Activated T-helper 1 cell treated with anti-CD3 and anti-CD28 coated beads, Interleukin-12 subunit alpha, Interleukin-12 subunit beta, Interleukin-2, Interleukin-4 antibody, amounts not matched to agents 30 ng/mL and 10 ng/mL and 1 ng/mL, durations not matched to agents 14 hours and 24 hours and 36 hours (primary cell): ENCODE measurements at places on chromosomes 4 and X. TPM values are rescaled to one million over a fixed set of nuclear protein-coding genes. Genes with fewer than 3 reads are reported as not detected.

DNA sequence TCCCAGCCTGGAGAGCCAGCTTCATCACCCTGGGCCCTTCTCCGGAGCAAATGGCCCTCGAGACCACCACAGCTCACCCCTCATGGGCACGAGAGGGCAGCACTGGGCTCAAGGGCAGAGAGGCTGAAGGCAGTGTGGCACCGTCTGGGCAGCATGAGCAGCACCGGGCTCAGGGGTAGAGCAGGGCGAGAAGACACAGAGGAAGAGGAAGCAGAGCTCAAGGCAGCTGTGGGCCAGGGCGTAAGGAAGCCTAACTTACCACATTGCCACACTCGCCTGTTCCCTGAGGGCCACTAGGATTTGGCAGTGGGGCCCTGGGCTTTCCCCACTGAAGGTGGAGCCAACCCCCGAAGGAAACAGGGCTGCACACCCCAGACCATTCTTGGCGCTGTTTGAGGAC, 15.5 kb downstream of the ZNF185 start:
- H3K27me3 ChIP-seq, result no peaks in the 10 kb centered on the region
- no peaks in the 10 kb centered on the region for H3K36me3 ChIP-seq
- H3K27ac ChIP-seq, result no peak overlapping the region
- no peak overlapping the region for H3K4me3 ChIP-seq

- no peak for DNase-seq
- H3K27ac ChIP-seq, result no peak overlapping the region
- peaks cover 10% of the 10 kb centered on the region for H3K4me1 ChIP-seq
- no peak overlapping the region for H3K4me3 ChIP-seq
These were observed 41.4 kb upstream of the MSANTD1 start for GRCh38 chr4:3207531-3208037.

- no peaks in the 10 kb centered on the region for H3K4me1 ChIP-seq
- H3K4me3 ChIP-seq, result no peak overlapping the region
- H3K27ac ChIP-seq, result no peak overlapping the region
- DNase-seq, result no peak
- H3K36me3 ChIP-seq, result no peaks in the 10 kb centered on the region
These were observed 107.6 kb upstream of the CBR4 start for GRCh38 chr4:169117591-169118081.

DNA sequence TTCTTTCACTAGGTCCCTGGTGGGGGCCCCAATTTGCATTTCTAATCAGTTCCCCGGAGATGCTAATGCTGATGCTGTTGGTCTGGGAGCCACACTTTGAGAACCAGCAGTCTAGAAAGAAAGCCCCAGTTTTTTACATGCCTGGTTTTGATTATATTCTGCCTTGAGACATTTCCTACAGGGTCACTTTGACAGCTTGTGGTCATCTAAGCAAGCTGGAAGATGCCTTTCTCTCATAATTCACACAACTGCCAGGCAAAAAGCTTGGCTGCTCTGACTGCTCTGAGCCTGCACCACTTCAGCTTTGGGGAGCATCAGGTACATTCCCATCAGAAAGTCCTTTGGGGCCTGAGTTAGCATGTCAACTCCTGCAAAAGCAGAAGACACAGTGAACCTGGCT, 5.9 kb upstream of the PLAC1 start:
- H3K4me3 ChIP-seq, result no peak overlapping the region

DNA sequence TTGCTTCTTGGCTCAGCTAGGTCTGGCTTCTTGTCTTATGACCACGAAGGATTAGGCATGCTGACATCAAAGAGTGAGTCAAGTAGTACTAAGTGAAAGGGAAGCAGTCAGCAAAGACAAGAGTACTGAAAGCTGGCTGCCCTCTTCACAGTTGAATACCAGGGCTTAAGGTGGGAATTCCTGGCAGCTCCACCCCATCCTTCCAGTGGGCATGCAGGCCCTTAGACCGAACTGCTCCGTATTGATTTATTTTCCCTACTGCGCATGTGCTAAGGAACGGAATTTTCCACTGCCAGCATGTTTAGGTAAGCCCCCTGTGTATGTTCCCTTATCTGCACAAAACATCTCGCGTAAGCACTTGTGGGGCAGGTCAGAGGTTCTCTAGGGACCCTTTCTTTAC, 2320.1 kb downstream of the ARAP2 start:
- H3K27ac ChIP-seq, result no peak overlapping the region
- DNase-seq, result no peak
- H3K27me3 ChIP-seq, result no peaks in the 10 kb centered on the region

GRCh38 chr4:41424522-41424921, 113.4 kb upstream of the LIMCH1 start:
- H3K27ac ChIP-seq, result no peak overlapping the region
- no peak for DNase-seq
- no peaks in the 10 kb centered on the region for H3K27me3 ChIP-seq
- no peak overlapping the region for H3K4me3 ChIP-seq

- peaks cover 44% of the 10 kb centered on the region for H3K4me1 ChIP-seq
- H3K27me3 ChIP-seq, result peaks cover 3% of the 10 kb centered on the region
These were observed 1.4 kb downstream of the ELOVL6 start for GRCh38 chr4:110196871-110197528.

The CTPS2 gene
- 5.1 and 5.3 TPM in 2 replicates for total RNA-seq
